Ascending aorta (tissue), 2 donors: ENCODE measurements at places on chromosomes 12 and 14. TPM values are rescaled to one million over a fixed set of nuclear protein-coding genes. Genes with fewer than 3 reads are reported as not detected.
A peak's percentile ranks its signal among the peaks of the same experiment; 100 is the strongest.

DNA sequence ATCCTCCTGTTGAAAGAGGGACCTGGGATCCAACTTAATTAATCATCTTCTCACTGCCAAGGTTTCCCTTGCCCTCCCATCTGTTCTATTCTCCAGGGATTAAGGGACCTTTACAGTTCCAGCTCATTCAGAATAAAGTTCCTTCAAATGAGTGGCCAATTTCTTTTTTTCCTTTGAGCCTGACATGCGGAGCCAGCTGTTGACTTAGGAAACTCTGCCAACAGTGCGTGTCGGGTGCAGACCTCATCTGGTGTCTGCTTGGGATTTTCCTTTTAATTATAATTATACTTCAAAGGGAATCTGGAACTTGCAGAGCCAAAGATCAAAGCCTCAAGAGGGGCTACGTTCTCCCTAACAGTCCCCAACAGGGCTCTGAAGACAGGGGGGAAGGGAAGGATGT is 64.8 kb downstream of the CCDC60 start:
- no peak overlapping the region for H3K27ac ChIP-seq
- no peaks in the 10 kb centered on the region for H3K27me3 ChIP-seq
- no peaks in the 10 kb centered on the region for H3K36me3 ChIP-seq
- no peak overlapping the region for H3K4me3 ChIP-seq

DNA sequence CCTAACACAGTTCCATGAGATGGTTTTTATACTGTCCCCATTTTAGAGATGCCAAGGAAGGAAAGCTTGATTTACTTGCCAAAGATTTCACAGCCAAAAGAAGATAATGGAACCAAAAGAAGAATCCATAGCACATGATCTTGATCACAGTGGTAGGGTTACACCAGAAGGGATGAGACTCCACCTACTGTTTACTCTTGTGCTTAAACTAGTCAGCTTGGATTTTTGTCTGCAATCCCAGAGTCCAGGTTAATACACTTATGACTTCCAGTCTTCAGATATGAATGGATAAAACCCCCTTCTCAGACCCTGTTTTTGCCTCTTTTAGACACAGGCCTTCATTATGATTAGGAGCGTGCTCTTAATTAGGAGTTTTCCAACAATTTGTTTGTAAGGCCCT is 454.2 kb downstream of the AEBP2 start:
- DNase-seq = no peak
- no peak overlapping the region for H3K4me3 ChIP-seq
- H3K27me3 ChIP-seq = no peaks in the 10 kb centered on the region
- peaks cover 44% of the 10 kb centered on the region for H3K4me1 ChIP-seq

DNA sequence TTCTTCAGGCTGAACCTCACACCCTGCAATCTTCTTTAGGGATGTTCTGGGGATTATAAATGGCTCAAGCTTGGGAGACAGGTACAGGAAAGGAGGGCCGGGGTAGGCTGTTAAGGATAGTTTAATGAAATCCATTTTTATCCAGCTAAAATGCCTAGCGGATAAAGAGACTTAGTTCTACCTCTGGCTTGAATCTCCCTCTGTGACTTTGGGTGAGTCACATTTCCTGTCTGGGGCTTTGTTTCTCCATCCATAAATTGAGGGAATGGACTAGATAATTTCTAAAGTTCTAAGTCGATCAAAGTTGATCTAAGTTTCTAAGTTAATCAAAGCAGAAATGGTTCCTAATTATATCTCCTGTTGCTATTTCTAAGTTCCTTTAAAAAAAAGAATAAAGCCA is 319.6 kb upstream of the E2F7 start:
- H3K4me1 ChIP-seq = no peaks in the 10 kb centered on the region
- no peaks in the 10 kb centered on the region for H3K27me3 ChIP-seq
- no peak overlapping the region for H3K4me3 ChIP-seq
- no peak for DNase-seq

- H3K27ac ChIP-seq = no peak overlapping the region
- H3K27me3 ChIP-seq = peaks cover 14% of the 10 kb centered on the region
- H3K36me3 ChIP-seq = no peaks in the 10 kb centered on the region
Measured at GRCh38 chr12:106580671-106581508, 1.9 kb upstream of the RFX4 start.

The ST8SIA1 gene
- 9.7 TPM for total RNA-seq

The SLC38A4 gene
- total RNA-seq = not detected

- no peak overlapping the region for H3K27ac ChIP-seq
- H3K4me1 ChIP-seq = no peaks in the 10 kb centered on the region
- no peaks in the 10 kb centered on the region for H3K27me3 ChIP-seq
- DNase-seq = no peak
Measured at GRCh38 chr12:60035835-60036234, 440.0 kb downstream of the SLC16A7 start.

DNA sequence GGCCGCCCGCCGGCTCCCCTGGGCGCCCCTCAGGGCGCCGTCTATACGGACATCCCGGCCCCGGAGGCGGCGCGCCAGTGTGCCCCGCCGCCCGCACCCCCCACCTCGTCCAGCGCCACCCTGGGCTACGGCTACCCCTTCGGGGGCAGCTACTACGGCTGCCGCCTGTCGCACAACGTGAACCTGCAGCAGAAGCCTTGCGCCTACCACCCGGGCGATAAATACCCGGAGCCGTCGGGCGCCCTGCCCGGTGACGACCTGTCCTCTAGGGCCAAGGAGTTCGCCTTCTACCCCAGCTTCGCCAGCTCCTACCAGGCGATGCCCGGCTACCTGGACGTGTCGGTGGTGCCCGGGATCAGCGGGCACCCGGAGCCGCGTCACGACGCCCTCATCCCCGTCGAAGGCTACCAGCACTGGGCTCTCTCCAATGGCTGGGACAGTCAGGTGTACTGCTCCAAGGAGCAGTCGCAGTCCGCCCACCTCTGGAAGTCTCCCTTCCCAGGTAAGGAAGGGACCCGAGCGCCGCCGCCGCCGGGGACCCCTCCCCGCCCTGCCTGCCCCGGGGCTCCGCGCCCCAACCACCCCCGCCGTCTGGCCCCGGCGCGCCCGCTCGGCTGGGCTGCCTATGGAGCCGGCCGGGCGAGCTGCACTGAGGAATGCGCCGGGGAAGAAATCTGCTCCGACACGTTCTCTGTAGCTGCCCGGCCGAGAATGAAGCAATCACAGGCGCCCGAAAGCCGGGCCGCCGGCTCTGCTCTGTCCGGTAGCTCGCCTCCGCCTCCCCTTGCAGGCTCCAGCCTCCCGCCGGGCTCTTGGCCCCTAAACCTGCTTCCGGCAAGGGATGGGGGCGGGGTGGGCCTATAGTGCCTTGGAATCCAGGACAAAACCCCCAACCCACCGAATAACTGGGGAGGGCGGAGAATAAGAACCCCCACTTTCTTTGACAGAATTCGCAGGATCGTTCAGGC is 794 bp downstream of the HOXC13 start:
- no peak for DNase-seq
- H3K27me3 ChIP-seq = peaks cover 68% of the 10 kb centered on the region
- no peak overlapping the region for H3K27ac ChIP-seq
- peaks cover 2% of the 10 kb centered on the region for H3K4me1 ChIP-seq
- H3K36me3 ChIP-seq = no peaks in the 10 kb centered on the region

The FOXG1 gene
- total RNA-seq = not detected

- no peaks in the 10 kb centered on the region for H3K36me3 ChIP-seq
- no peak overlapping the region for H3K27ac ChIP-seq
- no peaks in the 10 kb centered on the region for H3K4me1 ChIP-seq
Measured at GRCh38 chr14:29148221-29148620, 381.6 kb downstream of the FOXG1 start.

DNA sequence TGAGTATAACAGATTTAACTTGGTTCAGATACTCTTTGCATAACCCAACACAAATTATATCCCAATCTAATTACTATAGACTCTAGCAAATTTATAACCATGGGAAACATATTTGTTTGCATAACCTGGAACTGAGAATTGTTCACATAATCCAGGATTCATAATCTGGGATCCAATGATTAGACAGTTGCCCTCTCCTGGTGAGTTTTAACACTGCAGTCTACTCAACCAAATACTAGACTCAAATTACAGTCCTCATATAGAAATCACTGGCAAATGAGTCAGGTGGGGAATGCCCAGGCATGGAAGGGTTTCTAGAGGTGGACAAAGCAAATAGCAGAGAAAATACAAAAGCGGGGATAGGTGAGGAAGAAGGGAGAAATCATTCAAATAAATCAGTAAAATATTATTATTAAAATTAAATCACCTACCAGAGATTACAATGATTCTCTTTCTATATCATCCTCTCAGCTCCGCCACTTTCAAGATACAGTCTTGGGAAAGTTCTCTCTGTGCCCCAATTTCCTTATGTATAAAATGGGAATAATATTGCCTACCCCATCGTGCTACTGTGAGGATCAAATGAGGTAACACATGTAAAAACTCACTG is 9.4 kb downstream of the GCH1 start:
- no peaks in the 10 kb centered on the region for H3K27me3 ChIP-seq
- H3K4me3 ChIP-seq = no peak overlapping the region
- H3K27ac ChIP-seq = no peak overlapping the region
- DNase-seq = no peak
- H3K4me1 ChIP-seq = no peaks in the 10 kb centered on the region

- H3K4me3 ChIP-seq = peak overlapping the region; percentile 80
- no peak for DNase-seq
- H3K27me3 ChIP-seq = no peaks in the 10 kb centered on the region
- no peak overlapping the region for H3K27ac ChIP-seq
- no peaks in the 10 kb centered on the region for H3K36me3 ChIP-seq
Measured at GRCh38 chr12:93440043-93440835, 1.5 kb downstream of the UBE2N start.

GRCh38 chr12:116015525-116015924 is 262.0 kb downstream of the MED13L start:
- no peak overlapping the region for H3K4me3 ChIP-seq
- no peaks in the 10 kb centered on the region for H3K27me3 ChIP-seq
- H3K36me3 ChIP-seq = peaks cover 24% of the 10 kb centered on the region
- no peak for DNase-seq
- H3K4me1 ChIP-seq = peaks cover 3% of the 10 kb centered on the region

- H3K4me3 ChIP-seq = no peak overlapping the region
- no peaks in the 10 kb centered on the region for H3K27me3 ChIP-seq
- peaks cover 3% of the 10 kb centered on the region for H3K4me1 ChIP-seq
- H3K27ac ChIP-seq = no peak overlapping the region
- no peak for DNase-seq
Measured at GRCh38 chr14:60188115-60188514, 22.9 kb upstream of the DHRS7 start.

GRCh38 chr12:4434301-4434700 is 11.3 kb downstream of the FGF6 start:
- no peaks in the 10 kb centered on the region for H3K36me3 ChIP-seq
- H3K27ac ChIP-seq = no peak overlapping the region
- DNase-seq = no peak
- H3K4me1 ChIP-seq = no peaks in the 10 kb centered on the region

DNA sequence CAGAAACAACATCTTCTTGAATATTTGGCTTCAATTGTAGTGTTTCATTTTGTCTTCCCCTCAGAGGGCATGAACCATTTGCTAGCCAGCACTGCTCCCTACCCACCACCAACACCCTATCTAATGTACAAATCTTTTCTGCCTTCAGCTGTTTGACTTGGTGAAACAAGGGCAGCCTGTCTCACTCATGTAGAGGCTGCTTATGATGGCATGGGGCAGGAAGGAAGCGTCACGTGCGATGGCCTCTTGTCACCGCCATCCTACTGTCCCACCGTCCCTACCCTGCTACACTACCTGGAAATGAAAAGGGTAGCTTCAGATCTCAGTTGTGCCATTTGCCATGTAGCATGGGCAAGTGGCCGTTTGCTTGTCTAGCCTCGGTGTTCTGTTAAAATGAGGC is 29.9 kb upstream of the LRTM2 start:
- H3K36me3 ChIP-seq = peaks cover 8% of the 10 kb centered on the region
- no peaks in the 10 kb centered on the region for H3K27me3 ChIP-seq
- no peak overlapping the region for H3K4me3 ChIP-seq
- no peak for DNase-seq

GRCh38 chr14:65536781-65537423 is 124.4 kb downstream of the FUT8 start:
- no peak overlapping the region for H3K27ac ChIP-seq

- DNase-seq = no peak
- no peak overlapping the region for H3K27ac ChIP-seq
- peaks cover 24% of the 10 kb centered on the region for H3K36me3 ChIP-seq
- H3K4me1 ChIP-seq = no peaks in the 10 kb centered on the region
- no peaks in the 10 kb centered on the region for H3K27me3 ChIP-seq
- no peak overlapping the region for H3K4me3 ChIP-seq
Measured at GRCh38 chr14:67644428-67644827, 24.7 kb downstream of the ARG2 start.

GRCh38 chr14:91751719-91752118 is 19.8 kb upstream of the CATSPERB start:
- H3K27me3 ChIP-seq = no peaks in the 10 kb centered on the region
- no peaks in the 10 kb centered on the region for H3K36me3 ChIP-seq
- H3K4me1 ChIP-seq = no peaks in the 10 kb centered on the region
- no peak overlapping the region for H3K27ac ChIP-seq
- no peak for DNase-seq
- H3K4me3 ChIP-seq = no peak overlapping the region

DNA sequence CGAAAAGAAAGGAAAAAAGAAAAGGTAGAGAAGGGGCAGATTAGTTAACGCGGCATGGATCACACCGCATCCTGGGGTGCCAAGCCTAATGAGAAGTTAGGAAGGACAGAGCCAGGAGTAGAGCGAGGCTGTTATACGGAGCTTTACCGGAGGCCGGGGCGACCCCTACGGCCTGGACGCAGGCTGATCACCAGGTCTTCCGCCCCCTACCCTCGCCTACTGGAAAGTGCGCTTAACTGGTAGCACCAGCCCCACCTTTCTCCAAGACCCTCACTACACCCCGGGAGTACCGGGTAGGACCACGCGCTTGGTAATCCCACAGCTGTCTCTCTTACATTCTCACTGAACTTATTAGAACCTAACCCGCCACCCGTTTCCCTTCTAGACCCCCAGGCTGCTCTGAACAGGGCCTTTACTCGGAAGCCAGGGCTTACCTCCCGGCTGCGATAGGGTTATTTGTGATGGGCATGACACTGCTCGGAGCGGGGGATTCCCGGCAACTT is 33.8 kb downstream of the WBP11 start:
- peaks cover 7% of the 10 kb centered on the region for H3K4me1 ChIP-seq
- peak overlapping the region; percentile 88 for H3K27ac ChIP-seq
- H3K36me3 ChIP-seq = no peaks in the 10 kb centered on the region
- peak; percentile 70 for DNase-seq
- H3K27me3 ChIP-seq = no peaks in the 10 kb centered on the region

DNA sequence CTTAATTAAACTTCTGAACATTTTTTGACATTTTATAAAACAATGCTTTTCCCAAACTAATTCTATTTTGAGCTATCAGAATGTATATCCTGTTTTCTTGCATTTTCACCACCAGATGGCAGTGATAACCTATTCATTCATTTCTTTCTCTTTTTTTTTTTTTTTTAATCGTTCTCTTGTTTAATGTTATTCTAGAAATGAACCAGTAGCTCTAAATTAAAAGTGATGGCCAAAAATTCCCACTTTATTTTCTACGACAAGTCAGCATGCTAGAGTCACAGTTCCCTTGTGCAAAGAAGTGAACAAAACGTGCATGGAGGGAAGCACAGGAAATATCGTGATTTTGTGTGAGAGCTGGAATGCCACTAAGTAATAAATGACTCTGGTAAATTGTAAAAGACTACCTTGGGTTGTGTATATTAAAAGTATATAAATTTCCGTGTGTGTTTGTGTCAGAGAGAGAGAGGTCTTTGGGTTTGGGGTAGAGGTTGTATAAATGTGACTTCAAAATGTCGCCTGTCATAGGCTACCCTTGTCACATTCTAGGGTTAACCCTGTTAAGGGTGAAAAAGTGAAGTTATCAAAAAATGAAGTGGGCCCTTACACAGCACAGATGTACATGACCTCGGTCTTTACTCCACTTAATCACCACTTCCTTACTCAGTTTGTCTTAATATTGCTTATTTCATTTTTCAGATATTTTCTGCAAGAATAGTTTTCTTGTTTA is 40.4 kb upstream of the LDHB start:
- H3K36me3 ChIP-seq = no peaks in the 10 kb centered on the region
- peak overlapping the region; percentile 35 for H3K4me3 ChIP-seq
- DNase-seq = no peak
- peaks cover 6% of the 10 kb centered on the region for H3K4me1 ChIP-seq
- H3K27ac ChIP-seq = no peak overlapping the region
